ENCODE measurements at places on chromosomes 7 and 10.

- DNase-seq: no peak
Observed at GRCh38 chr7:20834656-20835055, 48.0 kb upstream of the SP8 start.

DNA sequence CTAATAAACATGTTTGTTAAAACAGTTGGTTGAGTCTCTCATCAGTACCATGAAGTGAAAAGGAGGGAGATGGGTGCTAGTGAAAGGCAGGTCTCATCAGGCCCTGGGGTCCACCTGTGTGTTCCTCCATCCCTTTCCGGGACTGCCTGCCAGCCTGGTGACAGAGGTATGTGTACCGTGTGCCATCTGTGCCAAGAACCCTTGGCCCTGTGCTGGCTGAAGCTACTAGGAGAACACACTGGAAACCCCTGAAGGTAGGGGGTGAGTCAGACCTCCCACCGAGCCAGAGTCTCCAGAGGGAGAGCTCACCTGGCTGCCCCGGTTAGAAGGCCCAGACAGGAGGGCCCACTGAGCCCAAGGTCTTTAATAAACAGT is 2.3 kb downstream of the DDIT4 start:
- DNase-seq: no peak

- no peak for DNase-seq
Observed at GRCh38 chr7:143300959-143301935, 13.1 kb downstream of the CASP2 start.

GRCh38 chr7:84271543-84271942 is 77.0 kb upstream of the SEMA3A start:
- no peak for DNase-seq

DNA sequence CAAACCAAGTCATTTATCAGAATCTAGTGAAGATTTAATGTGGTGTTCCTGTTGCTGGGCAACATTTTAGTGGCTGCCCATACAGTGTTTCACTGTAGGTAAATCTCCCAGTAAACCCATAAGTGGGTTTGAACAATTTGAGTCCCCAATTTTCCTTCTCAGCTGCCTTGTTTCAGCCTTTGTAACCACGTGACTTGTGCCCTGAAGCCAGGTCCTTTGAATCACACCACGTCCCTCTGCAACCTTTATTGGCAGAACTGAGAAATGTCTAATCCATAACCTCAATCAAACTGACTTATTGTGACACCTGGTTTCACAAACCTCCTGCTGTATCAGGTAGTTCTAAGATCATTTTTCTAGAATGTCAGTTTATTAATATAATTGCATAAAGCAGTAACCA is 30.1 kb downstream of the SND1 start:
- DNase-seq: no peak

DNA sequence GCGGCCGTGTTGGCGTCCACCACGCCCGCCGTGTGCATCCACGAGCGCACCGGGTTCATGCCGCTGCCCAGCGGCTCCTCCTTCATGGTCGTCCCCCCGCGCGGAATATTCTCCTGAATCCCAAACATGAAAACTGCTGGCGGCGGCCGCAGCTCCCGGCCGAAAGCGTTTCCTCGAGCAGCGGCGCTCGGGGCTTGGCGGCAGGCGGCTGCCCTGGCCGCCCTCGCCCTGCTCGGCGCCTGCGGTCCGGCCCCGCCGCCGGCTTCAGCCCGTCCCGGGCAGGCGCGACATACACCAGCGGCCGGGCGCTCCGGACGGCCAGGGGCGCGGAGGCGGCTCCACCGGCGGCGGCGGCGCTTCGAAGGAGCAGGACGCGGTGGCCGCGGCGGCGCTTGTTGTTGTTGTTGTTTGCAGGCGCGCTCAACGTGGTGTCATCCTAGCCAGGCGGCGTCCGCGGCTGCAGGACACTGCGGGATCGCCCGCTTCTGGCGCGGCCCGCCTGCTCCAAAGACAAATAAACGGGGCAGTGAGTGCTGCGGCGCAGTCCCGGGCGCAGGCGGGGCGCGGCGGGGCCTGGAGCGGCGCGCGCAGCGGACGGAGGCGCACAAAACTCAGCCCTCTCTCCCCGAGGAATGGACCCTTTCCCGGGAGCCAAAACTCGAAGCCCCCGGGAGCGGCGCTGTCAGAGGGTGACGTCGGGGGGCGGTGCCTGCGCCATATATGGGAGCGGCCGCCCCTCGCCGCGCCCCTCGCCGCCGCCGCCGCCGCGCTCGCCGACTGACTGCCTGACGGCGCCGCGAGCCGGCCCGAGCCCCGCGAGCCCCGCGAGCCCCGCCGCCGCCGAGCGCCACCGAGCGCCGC is at the start of gene EBF3:
Gene EBF3, minus strand, starts transcription at position 634 of the 861 bp plus-strand sequence. Its CDS starts 506 bp downstream, at position 128.
- DNase-seq: no peak

DNA sequence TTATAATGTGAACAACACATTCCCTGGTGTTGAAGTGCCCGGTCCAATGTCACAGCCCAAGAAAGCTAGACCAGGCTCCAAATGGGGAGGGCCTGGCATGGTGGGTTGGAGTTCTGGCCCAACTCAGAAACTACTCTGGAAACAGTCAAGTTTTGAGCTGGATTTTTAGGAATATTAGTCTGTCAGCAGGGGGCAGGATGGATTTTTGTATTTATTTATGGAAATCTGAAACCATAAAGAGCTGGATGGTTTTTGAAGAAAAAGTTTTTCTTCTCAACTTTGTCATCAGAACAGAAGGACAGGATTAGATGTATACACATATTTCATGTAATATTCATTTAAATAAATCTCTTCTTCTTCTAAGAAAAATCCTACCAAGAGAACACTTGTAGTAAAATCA is 97.5 kb downstream of the POU6F2 start:
- DNase-seq: no peak

- no peak for DNase-seq
Observed at GRCh38 chr10:55897490-55897921, 463.6 kb downstream of the ZWINT start.

- no peak for DNase-seq
Observed at GRCh38 chr10:49592726-49593563, 17.2 kb upstream of the SLC18A3 start.

GRCh38 chr7:97731736-97732564 is at the start of gene TAC1:
TAC1 (plus strand) TSS chr7:97732086; CDS start chr7:97732613, 527 bp downstream.
- DNase-seq: no peak

DNA sequence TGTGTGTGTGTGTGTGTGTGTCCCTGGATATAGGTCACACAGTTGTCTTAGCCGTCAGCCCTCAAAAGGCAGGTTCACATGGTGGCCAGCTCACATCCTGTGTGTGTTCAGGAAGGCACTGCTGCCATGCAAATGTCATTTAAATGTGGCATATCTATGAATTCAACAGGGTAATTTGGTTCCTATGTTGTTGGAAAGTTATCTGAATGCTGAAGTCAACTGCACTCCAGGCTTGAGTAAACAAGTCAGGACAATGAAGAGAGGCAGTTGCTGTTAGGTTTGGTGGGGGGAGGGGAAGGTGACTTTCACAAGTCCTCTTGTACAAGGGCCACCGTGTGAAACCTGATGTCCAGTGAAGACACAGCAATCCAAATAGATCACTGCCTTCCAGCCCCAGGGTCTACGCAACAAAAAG is 61.1 kb downstream of the PTPRE start:
- no peak for DNase-seq

DNA sequence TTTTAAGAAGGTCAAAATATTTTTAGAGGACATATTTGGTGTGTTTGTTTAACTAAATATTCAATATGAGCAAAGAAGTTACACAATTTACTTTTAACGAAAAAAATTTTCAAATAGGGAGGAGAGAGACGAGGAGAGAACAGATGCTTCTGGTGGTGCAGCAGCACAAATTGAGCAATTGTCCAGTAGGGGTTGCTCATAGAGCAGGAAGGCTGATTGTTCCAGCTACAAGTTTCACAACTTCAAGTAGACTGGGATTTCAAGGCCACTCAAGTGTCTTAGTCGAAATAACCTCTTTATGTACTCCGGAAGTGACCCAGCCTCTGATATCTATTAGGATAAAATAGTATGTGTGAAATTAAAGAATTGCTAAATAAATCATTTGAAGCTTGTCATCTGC is 197.9 kb downstream of the HDAC9 start:
- DNase-seq: no peak

GRCh38 chr7:18788026-18788425 is 292.5 kb downstream of the HDAC9 start:
- DNase-seq: no peak

DNA sequence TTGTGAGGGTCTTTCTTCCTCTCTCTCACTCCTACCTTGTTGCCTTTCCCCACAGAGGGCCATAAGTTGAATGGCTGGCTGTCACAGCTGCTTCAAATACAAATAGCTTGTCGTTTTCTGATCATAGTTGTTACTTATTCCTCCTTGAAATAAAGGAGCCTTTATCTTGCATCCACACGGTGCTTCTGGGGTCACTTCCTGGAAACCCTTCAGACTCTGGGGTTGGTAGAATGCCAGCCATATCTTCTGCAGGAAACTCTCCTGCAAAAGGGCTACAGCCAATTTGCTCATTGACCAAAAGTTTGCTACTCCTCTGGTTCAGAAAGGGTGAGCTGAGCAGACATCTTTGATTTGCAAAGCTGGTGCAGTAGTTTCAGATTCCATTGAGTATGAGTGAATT is 70.4 kb downstream of the FAM185A start:
- no peak for DNase-seq

DNA sequence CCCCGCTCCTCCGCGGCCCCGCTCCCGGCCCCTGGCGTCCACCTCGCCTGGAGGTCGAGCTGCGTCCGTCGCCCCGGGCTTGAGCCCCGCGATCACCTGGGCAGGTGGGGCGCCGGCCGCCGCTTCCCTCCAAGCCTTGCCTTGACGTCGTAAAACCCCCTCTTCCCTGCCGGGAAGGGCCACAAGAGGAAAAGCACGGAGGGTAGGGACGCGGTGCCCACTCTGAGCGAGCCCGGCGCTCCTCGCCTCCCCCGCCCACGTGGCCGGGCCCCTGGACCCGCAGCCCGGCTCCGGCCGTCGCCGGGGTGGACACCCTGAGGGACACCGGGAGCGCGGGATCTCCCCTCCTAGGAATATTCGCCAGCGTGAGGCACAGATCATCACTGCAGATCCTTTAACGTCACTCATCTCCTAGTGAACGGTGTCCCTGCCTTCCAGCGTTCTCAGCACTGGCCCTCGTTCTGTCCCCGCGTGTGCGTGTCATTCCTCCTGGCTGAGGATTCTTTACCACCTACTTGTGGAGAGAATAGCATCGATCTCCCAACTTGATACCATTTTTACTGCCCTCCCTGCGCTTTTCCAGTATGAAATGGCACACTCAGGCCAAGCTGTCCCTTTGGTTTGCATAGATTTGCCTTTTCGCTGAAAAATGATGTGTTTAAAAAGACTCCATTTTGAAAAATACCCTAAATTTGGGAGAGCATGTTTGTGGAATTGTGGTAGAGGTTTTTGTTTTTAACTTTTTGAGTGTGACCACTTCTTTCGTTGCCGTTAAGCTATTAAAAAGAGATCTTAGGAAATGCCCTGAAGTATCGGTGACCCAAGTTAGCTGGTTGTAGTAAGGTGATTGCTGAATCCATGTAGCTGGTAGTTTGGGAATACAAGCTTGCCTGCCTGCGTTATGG is 649 bp downstream of the ACTR3B start:
- no peak for DNase-seq

GRCh38 chr10:86300931-86301830 is 65.4 kb downstream of the GRID1 start:
- DNase-seq: no peak

DNA sequence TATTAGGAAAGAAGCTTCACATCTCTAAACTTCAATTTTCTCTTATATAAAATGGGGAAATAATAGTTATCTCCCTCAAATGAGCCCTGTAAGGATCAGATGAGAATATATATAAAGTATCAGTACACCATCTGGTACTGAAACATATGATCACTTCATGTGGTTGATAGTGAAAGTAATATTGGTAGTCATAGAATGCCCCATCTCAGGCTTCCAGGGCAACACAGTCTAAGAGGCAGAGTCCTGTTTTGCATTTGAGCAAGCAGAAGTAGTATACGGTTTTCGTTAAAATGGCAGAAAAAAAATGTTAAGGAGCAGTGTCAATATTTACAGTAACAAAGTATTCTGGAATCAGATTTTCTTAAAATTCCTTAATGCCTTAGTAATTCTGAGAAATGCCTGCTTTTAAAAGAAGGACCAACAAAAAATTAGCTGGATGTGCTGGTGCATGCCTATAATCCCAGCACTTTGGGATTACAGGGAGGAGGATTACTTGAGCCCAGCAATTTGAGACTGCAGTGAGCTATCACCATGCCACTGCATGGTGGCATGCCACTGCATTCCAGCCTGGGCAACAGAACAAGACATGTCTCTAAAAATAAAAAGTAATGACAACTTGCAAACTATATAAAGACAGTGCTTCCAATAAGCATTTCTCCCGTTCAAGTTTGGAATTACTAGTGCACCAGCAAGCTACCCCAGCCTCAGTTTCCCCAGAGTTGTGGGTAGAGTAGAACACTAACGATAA is 19.8 kb downstream of the KBTBD2 start:
- no peak for DNase-seq

GRCh38 chr7:151000897-151001495 is 10.2 kb downstream of the NOS3 start:
- DNase-seq: no peak

GRCh38 chr7:150978126-150978789 is at the start of gene KCNH2:
KCNH2 (minus strand) TSS chr7:150978321; CDS start chr7:150977913, 408 bp downstream.
- DNase-seq: no peak

GRCh38 chr10:4725917-4726606 is 99.9 kb upstream of the AKR1E2 start:
- DNase-seq: no peak

DNA sequence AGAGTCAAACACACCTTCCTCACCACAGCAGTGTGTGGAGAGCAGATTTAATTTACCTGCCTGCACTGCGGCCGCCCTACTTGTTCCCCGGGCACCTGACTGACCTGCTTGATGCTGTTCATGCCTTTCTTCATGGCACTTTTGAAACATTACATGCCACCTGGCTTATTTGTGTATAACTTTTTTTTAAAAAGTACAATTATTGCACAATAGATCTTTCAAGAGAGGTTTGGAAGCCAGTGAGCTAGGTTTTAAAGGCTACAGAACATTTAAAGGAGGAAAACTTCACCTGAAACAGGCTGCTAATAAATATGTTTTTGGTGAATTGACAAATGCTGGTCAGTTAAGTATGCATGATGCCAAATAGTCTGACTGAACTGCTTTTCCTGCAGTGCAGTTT is 33.1 kb downstream of the SLC18A2 start:
- no peak for DNase-seq

DNA sequence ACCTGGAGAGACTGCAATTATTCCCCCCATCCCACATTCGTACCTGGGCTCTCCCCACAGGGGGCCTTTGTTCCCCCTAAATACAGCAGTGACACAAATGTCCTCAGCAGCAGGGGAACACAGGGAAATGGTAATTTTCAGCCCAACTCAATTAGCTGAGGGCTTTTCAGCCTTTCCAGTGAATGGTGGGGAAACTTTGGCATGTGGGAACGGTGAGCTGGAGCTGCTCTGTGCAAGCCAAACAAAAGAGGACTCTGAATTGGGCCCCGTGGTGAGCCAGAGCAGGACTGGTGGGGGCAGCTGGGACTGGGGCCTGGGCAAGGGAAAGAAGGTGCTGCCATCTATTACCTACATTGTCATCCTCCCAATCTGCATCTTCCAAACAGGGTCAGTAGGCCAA is 51.0 kb downstream of the FBXW4 start:
- no peak for DNase-seq

DNA sequence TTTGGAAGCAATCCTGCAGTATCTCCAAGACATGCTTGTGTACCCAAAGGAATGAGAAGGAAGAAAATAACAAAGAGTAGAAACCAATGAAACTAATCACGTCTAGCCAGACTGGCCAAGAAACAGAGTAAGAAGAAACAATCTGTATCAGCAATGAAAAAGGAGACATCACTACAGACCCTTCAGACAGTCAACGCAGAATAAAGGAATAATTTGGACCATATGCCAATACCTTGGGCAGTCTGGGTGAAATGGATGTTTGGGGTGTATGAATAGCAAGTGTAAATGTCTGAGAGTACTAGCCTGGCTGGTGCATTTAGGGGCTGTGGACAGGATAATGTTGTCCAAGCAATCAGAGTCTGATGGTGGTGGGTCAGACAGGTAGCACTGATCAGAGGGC is 61.1 kb downstream of the SLC29A4 start:
- DNase-seq: no peak

All from esophagus squamous epithelium (tissue), 5 donors.